DMS79 (cell line): ENCODE measurements at places on chromosomes 1 and 21.

DNA sequence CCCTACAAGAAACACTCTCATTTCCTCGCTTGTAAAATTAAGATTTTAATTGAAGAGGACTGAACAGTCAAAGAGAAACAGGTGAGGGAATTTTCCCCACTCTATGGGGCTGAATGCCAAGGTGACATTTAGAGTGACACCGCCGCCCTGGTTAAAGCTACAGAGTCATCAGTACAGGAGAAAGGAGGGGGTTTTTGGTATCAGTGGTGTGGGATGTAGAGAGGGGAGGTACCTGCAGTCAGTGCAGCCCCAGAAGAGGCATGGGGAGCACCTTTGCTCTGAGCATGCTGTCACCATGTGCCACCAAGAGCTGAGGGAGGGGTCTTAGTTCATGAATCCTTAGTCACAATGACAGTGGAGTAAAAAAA lies 2.8 kb downstream of the DIRAS3 start:
- DNase-seq: no peak

DNA sequence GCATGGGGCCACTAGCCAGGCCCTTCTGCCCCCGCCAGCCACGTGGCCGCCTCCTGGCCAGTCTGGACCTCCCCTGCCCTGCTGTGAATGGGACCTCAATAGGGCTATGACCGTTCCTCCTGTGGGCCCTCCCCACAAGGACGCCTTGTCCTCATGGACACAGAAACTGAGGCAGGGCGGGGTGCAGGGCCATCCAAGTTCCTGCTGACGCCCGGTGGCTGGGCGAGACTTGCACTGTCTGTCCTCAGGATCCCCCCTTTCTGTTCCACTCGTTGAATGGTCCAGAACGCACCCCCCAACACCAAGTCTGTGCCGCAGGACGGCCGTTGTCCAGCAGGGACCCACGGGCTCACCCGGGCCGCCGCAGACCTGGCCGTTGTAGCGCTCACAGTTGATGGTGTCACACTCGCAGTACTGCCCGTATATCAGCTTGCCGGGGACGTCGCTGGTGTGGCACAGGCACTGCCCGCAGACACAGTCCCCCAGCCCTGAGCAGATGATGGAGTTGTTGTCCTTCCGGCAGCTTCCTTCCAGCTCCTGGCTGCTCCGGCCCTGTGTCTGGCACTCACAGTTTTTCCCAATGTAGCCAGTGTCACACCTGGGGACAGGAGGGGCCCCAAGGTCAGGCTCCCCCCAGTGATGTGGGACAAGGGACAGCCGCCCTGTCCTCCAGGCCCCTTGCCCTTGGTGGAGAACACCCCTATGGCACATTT lies 16.3 kb upstream of the PTTG1IP start:
- no peak for DNase-seq

DNA sequence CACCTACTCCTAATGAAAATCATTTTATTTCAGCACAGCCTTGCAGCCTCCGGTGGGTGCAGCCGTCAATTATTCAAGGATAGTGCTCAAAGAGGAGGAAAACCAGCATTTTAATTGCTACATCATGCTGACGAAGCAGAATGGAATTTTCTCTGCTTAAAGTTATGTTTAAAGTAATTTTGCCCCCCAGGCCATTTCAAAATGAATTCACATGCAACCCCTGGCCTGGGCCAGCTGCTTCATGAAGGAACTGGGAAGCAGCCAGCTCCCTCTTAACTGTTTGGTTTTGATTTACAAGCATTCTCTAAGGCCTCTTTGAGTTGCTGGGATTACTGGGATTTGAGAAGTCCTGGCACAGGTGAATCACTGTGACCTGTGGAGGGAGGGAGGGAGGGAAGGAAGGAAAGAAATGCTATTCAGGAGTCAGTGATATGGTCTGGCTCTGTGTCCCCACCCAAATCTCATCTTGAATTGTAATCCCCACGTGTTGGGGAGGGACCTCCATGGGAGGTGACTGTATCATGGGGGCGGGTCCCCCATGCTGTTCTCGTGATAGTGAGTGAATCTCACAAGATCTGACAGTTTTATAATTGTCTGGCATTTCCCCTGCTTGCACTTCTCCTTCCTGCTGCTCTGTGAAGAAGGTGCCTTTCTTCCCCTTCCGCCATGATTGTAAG lies 66.0 kb downstream of the PGBD5 start:
- no peak for DNase-seq

DNA sequence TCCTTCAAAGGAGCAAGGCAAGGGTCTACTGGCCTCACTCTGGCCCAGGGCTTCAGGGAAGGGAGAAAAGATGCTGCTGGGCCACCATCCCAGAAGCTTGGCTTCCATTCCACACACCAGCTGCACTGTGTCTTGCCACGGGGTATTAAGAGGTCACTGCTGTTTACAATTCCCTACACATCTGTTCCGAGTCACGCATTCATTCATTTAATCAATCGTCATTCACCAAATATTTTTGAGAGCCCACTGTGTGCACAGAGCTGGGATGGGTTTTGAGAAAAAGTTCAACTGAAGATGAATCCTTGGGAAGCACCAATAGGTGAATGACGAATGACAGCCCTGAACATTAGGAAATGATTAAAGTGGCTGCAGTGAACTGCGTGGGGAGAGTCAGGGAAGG lies 101.7 kb downstream of the NAV1 start:
- DNase-seq: no peak

GRCh38 chr1:67285780-67286488 lies 21.7 kb upstream of the IL12RB2 start:
- DNase-seq: no peak

GRCh38 chr1:163172596-163172995 lies 30.1 kb downstream of the RGS5 start:
- DNase-seq: no peak

- no peak for DNase-seq
These were observed 65.1 kb upstream of the DPT start for GRCh38 chr1:168794057-168794456.

GRCh38 chr1:110220324-110220723 lies 10.2 kb downstream of the KCNC4 start:
- DNase-seq: no peak

- no peak for DNase-seq
These were observed 34.8 kb downstream of the HSPG2 start for GRCh38 chr1:21902026-21903012.

GRCh38 chr1:182616130-182617013 lies 12.2 kb upstream of the RGS16 start:
- DNase-seq: peak; percentile 82

DNA sequence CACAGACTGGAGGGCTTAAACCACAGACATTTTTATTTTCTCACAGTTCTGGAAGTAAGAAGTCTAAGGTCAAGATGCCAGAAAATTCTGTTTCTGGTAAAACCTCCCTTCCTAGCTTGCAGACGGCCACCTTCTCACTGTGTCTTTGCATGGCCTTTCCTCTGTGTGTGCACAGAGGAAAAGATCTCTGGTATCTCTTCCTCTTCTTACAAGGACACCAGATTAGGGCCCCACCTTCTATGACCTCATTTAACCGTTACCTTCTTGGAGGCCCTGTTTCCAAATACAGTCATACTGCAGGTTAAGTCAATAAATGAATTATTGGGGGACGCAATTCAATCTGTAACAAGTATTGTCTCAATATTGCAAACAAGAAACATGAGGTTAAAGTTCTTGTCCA lies 63.0 kb upstream of the PRDX6 start:
- DNase-seq: no peak

DNA sequence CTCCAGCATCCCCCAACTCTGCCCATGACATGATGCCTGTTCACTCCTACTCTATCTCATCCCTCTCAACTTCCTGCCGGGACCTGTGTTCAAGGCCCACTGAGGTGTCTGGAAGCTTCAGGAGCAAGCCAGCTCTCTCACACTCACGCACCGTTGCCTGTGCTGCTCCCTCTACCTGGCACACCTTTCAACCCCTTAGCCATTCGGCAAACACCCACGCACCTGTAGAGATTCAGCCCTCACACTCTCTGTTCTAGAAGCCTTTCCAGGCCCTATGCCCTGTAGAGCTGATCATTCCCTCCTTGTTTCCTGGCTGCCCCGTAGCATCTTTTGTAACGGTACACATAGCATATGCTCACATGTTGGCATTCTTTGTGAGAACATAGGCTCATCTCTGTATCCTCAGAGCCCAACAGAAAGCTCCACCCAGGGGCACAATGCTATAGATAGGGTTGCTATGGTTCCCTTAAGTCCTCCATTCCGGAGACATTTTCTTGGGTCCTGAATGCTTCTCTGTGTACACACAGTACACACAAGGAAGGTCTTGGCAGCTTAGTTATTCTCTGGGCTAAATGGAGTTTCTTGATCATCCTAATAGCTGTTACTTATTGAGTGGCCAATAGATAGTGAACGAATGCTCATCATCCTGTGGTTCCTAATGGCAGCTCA lies 1.3 kb downstream of the C8B start:
- no peak for DNase-seq

DNA sequence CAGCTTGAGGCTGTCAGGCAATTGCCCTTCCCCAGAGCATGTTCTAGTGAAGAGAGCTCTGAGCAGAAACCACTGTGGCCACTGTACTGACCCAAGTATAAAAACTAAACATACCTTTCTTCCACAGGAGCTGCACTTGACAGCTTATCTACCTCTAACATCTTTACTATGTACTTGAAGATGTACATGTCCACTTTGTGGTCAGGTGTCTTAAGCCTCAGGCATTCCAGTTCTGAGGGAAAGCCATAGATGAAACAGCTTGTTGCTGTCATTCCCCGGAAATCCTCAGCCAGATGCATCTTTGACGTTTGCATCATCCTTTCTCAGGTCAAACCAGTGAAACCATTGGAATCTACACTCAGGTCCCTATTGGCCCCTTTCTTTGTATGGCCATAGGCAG lies 70.4 kb downstream of the CHRM3 start:
- DNase-seq: no peak

DNA sequence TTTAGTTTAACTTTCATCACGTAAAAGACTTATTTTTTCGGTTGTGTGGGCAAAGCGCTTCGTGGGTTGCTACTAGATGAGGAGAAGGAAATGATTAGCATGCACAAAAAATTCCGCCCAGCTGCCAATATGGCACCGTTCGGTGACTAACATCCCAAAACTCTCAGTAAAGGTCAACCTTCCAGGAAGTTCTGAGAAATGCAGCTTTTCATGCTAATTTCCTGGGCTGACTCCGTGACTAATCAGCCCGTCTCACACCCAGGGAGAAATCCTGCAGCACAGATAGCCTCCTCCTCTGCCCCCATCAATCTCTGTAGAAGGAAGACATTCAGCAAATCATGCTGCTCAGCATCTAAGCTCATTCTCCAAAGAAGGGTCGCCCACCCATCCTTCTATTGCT lies 34.1 kb downstream of the TMCO4 start:
- DNase-seq: no peak

- DNase-seq: no peak
These were observed 368.3 kb downstream of the PCP4 start for GRCh38 chr21:40235528-40235927.

DNA sequence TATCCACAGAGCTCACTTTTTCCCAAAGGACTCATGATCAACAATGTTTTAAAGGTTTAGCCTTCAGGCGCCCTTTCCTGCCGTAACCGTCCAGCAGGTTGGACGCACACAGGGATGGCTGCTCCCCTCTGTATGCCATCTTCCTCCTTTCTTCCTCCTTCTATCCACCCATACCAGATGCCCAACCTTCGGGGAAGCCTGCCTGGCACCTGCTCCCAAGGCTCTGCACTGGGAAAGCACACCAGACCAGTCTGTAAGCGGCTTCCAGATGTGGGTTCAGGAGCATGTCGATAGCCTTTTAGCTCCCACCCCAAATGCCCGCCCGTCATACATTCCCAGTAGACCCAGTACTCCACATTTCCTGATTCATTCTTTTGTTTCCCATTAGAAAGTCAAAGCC lies 52.9 kb downstream of the STUM start:
- DNase-seq: no peak

GRCh38 chr1:63668298-63668697 lies 75.1 kb downstream of the PGM1 start:
- no peak for DNase-seq

- no peak for DNase-seq
These were observed 8.8 kb upstream of the CAMK2N1 start for GRCh38 chr1:20494609-20495311.

GRCh38 chr1:55825461-55825860 lies 610.3 kb upstream of the USP24 start:
- peak; percentile 96 for DNase-seq

DNA sequence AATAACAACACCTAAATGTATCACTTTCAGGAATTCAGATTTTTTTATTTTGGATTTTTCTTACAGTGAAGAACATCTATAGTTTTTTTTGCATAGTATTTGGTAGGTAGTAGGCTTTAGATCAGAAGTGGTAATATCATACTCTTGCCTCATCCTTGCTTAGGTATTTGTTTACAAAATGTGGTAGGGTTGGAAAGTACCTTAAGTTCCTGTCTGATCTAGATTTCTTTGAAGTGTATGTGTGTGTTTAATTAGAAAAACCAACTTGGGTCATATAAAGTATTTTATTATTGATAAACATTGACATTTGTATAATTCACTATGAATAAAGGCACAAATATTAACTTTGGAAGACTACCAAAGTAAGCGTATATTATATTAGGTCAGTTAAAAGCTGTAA lies 85.3 kb upstream of the GPR88 start:
- DNase-seq: no peak

DNA sequence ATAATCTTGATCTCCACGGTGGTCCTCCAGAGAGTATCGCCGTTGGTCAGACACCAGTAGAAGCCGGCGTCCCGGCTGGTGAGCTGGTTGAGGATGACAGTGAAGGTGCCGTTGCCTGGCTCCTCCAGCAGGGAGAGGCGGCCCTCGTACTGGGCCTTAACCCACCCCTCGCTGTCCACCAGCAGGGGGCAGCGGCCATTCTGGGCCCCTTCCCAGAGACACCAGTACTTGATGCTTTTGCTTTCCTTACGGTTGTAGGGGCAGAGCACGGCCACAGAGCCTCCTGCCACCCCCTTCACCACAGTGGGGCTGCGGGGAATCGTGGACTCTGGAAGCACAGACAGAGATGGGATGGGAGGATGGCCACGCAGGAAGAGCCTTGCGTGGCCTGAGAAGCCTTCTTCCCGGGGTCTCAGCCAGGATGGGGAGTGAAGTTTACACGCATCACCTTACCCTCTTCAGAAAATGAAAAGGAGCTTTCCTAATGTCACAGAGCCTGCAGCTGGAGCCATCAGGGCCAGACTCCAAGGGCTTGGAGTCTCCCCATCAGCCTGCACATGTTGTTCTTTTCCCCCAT lies 10.7 kb downstream of the PIGR start:
- no peak for DNase-seq

DNA sequence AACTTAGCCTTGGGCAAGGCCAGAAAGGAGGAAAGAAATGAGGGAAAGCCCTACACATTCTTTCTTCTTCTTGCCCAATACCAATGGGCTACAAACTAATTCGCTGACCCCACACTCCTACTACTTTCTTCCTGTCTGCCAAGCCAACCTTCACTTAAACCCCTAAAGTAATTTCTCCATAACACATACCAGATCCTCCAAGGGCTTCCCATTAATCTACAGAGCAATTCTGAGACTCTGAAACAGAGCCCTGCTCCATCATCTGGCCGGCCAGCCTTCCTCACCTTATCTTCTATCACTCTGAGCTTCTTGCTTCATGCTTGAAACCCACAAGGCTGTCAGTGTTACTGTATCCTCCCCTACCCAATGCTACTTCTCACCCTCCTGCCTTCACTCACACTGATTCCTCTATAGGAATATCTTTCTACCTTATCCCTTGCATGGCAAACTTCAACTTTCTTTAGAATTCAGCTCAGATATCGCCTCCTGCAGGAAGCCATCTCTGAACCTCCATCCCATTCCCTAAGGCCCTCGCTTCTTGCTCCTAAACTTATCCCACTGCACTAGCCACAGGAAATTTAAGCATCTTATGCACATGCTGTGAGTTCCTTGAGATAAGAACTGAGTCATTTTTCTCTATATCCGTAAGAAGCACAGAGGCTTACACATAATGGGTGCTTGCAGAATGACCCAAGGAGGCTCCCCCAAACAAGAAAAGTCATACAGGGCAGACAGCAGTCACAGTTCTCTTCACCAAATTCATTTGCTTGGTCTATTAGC lies 81.9 kb downstream of the JAK1 start:
- DNase-seq: no peak
